ENCODE measurements at places on chromosomes 5 and 9.
A peak's percentile ranks its signal among the peaks of the same experiment; 100 is the strongest.

DNA sequence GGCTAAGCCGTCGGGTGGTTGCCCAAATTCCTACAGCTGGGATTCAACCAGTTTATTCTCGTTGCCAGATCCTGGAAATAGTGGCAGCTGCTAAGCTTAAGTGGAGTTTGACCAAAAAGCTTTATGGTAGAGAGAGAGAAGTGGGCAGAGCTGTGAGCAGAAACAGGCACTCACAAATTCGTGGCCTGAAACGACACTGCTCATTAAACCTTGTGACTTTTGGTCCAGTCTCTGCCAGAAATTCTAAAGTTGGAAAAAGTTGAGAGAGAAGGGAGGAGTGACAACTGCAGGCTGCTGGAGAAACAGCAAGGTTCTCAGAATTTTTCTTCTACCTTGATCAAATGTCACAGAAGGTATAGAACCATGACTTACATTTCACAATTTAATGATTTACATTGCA is 131.5 kb downstream of the MTX3 start:
- no peak for DNase-seq

GRCh38 chr9:87604886-87605588 is 107.4 kb downstream of the DAPK1 start:
- DNase-seq = no peak

DNA sequence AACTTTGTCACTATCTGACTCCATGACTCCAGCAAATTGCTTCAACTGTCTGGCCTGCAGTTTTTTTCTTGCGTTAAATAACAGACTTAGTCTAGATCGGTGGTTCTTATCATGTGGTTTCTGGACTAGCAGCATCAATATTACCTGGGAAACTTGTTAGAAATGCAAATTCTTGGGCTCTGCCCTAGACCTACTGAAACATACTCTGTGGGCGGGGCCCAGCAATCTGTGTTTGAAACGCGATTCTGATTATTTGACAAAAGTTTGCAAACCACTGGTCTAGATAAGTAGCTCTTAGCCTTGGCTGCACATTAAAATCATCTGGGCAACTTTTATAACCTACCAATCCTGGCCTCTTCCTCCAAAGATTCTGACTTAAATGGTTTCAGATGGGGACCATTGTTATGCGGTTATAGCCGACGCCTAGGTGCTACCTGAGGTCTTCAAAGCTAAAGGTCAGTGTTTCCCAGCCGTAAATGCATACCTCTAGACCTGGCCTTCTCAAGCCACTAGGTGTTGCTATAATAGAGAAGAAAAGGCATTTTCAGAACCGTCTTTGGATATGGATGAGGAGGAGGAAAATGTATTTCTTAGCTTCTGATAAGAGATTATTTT is 74.0 kb downstream of the C9orf85 start:
- no peak for DNase-seq

DNA sequence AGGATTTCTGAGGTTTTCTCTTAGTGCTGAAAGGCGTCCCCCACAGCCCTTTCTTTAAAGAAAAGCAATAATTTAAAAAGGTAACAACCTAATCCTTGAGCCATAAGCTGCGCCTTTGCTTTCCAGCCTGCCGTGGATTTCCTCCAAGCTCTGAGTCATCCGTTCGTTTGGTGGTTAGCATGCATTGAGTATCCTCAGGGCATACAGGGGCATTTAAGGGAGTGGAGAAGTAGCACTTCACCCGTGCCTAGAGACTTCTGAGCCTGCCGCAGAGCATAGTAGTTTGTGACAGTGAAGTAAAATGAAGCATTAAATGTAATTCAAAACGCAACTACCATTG is 892 bp upstream of the TNC start:
- DNase-seq = peak; percentile 72

- DNase-seq = no peak
These were observed 130.1 kb upstream of the ZNF608 start for GRCh38 chr5:124876566-124876965.

GRCh38 chr5:176697934-176698538 is 50.8 kb downstream of the TSPAN17 start:
- peak; percentile 61 for DNase-seq

- DNase-seq = peak; percentile 18
These were observed 2.1 kb upstream of the TRAF1 start for GRCh38 chr9:120928483-120929228.

DNA sequence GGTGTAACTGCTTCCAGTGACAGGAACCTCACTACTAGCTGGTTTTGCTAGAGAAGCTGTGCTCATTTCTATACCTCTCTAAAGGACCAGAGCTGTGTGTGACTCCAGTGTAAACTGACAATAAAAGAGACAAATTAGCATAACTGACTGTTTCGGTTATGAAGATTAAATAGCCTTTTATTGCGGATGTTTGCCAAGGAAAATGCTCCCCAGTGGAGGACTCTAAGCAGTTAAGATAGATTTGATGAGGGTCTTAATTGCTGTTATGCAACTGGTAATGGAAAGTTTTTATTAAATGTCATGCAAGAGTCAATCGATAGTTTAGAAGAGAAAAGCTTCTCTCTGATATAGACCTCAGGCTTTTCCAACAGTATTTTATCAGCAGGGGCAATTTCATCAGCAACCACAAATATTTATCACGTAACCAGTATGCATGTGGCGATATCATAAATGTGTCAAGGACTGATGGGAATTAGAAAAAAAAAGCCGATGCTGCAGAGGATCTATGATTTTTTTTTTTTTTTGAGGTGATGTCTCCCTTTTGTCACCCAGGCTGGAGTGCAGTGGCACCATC is 275.2 kb upstream of the DMAC1 start:
- peak; percentile 15 for DNase-seq

- DNase-seq = no peak
These were observed 17.5 kb upstream of the SLC9A3 start for GRCh38 chr5:541539-542318.
